CD4-positive, alpha-beta T cell treated with Interleukin-6 at 100 ng/mL for 8 hours (primary cell): ENCODE measurements at places on chromosomes 11 and 22.

DNA sequence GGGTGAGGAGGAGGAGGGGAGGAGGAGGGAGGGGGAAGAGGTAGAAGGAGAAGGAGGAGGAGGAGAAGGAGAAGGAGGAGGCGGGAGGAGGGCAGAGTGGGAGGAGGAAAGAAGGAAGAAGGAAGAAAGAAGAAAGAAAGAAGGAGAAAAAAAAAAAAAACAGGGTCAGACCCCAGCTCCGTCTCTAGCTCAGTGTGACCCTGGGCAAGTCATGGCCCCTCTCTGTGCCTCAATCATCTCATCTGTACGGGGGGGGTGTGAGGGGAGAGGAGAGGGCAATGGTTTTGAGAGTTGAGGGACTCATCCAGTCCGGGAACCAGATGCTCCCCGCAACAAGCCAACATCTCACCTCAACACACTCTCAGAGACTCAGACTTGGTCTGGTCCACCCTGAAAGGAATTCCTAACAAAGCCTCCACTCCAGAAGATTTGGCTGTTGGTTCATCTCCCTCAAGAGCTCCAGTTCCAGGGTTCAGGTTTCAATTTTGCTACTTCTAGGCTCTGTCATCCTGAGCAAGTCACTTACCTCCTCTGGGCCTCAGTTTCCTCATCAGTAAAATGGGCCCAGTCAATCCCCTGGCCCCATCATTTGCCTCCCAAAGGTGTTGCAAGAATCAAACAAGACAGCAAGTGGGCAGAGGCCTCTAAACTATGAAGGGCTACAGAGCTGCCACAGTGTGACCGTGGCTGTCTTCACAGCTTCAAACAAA is 7.7 kb downstream of the CARD10 start:
- DNase-seq = no peak

- DNase-seq = no peak
Observed at GRCh38 chr11:71067753-71068152, 184.6 kb downstream of the SHANK2 start.

DNA sequence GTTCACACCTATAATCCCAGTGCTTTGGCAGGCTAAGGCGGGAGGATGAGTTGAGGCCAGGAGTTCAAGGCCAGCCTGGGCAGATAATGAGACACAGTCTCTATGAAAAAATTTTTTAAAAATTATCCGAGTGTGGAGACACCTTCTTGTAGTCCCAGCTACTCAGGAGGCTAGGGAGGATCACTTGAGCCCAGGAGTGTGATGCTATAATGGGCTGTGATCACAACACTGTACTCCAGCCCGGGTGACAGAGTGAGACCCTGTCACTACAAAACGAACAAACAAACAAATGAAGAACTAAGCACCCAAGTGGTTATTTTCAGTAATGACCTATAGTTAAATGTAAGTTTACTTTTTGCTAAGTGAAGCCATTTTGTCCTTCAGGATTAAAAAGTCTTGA is 32.3 kb downstream of the ANO5 start:
- no peak for DNase-seq

DNA sequence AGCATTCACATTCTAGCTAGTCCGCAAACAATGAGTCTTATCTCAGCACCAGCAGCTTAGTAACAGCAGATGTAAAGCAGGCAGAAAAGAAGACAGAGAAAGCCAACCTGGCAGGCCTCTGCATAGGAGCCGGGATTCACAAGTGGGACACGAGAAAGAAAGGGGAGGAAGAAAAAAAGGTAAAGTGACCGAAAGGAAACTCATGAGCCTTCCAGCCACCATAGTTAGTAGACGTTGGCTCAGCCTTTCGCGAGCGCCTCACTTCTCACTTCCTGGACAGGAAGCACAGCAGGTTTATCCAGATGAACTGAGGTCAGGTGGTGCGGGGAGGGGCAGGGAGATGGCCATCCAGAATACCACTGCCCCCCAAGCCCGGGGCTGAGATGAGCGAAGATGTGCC is 19.7 kb upstream of the KAT5 start:
- no peak for DNase-seq

DNA sequence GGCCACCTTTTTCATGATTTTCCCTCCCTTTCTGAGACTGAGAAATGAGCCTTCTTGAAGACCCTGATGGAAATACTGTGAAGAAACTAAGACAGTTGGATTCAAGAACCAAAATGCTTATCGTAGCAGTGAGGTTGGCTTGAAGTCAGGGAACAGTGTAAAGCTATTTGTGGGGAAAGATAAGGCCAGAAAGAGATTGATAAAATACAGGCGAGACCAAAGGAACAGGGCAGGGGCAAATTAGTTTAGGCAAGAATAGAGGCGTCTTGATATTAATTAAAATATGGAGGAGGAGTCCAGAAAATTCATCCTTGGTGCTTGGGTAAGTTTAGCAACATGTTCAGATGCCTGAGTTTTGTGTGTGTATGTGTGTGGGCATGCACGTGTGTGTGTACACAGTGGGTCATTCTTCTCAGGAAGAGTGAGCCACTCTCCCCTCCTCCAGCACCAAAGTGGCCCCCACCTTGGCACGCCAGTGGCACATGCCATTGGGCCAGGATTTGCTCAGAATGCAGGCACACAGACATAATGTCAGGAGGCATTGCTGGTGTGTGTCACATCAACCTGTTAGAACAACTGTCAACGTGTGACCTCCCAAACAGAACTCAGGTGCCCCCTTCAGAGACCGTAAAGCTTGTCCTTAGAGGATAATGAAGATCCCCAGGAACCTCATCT is 3.9 kb upstream of the EHF start:
- no peak for DNase-seq

- no peak for DNase-seq
Observed at GRCh38 chr11:2825889-2826678, 59.5 kb downstream of the CDKN1C start.

DNA sequence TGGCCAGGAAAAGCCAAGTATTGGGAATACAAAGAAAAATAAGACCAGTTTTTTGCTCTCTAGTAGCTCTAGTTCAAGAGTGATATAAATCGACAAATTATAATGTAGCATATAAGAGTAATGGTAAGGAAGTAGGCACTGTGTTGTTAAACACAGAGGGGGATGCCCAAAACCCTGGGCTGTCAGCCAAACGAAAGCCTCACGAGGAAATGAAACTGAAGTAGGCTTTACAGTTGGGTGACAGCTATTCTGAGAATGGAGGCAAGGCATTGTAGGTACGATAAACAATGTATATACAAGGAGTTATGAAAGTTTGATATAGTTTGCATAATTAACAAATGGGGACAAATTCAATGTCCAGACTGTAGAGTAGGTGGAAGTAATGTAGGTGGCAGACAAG is 176.4 kb downstream of the FAM181B start:
- no peak for DNase-seq

DNA sequence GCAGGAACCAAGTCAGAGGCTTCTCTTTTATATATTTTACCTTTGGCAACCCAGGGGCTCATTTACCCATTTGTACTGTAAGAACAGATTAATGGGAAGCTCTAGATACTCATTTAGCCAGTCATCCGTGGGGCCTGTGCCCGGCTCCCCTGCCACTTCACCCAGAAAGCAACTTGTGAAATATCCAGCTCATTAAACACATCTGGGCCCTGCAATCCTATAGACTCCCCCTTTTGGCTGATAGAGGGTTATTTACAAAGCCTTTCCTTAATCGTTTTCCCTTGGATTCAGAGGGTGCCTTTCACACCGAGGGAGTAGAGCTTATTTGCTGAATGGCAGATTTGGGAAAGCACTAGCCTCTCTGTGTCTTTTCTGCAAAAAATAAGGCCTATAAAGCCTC is 118.7 kb upstream of the SORL1-AS1 start:
- DNase-seq = no peak

DNA sequence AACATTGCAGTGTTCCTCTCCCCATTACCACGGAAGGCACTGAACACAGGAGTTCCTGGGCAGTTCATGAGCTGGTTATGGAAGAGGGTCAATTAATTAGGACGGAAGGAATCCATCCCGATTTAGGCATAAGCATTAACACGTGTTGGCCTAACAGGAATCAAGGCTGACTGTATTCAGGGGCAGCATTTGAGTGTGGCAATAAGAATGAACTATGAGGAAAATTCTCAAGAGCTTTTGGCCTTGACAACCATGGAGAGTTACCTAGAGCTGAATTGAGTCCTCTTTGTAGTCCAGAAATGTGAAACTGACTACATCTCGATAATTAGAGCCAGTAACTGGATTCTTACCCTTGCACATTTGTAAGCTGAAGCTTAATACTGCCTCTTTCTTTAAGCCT is 82.4 kb upstream of the CRTAM start:
- DNase-seq = no peak

- no peak for DNase-seq
Observed at GRCh38 chr11:115929618-115930129, 425.5 kb upstream of the CADM1 start.

DNA sequence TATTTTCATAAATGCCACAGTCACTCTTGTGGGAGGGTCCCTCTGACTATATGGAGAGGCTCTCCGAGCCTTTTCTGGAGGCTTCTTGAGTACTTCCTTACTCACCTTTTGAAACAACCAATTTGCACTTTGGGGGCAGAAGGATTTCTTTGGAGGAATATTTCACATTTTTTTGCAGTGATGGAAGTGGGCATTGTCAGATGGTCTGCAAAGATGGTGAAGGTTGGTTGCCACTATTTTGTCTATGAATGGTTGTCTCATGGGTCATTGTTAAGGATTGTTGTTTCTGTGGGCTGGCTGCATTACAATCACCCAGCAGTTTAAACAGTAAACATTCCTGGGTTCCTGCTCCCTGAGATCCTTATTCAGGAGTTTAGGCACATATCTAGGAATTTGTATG is 388.2 kb downstream of the TMEM135 start:
- DNase-seq = no peak

DNA sequence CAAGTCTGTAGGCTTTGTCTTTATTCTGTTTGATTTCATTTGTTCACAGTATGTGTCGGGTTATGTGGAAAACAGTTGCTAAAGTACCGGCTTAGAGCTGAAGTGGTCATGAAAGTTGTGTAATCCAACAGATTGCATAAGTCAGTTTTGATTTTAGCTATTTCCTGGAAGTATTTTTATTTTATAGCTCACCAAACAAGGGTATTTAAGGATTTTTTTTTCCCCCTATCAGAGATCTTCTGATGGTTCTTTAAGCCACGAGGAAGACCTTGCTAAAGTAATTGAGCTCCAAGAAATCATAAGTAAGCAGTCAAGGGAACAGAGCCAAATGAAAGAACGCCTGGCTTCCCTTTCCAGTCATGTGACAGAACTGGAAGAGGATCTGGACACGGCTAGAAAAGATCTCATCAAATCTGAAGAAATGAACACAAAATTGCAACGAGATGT is 55.9 kb downstream of the PPFIA1 start:
- DNase-seq = no peak

- DNase-seq = no peak
Observed at GRCh38 chr11:118052581-118053206, 24.2 kb upstream of the TMPRSS4 start.

DNA sequence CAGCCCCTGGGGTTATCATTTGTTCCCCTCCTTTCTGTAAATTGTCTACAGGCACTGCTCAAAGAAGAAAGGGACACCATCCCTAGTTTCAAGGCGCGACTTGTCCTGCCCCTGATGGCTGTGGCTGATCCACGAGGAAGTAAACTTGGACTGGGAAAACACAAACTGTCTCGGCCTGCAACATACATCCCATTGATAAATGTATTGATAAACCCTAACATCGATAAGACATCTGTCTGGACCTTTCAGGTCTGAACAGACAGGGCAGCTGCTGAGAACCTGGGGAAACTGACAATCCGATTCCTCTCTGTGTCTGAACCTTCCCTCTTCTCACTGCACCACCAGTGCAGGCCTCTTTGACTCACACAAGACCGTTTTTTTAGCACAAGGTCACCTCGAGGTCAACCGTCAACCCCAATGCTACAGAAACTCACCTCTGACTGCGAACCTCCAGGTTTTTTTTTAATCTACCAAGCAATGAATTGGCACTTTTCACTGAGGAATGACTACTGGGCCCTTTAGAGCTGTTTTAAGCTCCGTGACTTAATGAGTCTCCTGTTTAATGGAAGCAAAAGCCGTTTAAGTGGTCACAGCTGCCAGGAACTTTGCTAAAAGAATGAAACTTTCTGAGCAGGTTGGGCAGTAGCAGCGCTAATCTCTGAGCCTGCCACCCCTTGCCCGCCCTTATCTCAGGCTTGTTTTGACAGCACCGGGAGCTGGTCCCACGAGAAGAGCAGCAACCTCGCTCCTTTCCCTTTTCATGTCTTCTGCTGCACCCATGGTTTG is 203.8 kb upstream of the TMEM45B start:
- no peak for DNase-seq

DNA sequence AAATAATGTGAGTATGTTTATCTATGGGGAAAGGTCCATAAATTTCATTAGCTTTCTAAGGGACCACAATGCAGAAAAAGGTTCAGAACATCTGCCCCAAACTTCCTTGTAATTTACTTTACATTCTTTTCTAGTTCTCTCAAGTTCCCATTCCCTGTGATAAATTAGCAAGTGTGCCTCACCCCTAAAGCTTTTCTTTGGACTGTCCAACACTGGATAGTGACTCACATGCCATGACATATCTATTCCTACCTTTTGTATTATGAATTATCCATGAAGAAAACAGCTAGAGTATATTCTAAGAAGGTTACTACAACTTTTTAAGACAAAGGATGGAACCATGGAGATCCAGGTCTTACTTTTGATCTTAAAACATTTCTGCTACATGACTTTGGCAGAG is 1.6 kb downstream of the OR51F1 start:
- DNase-seq = no peak

- DNase-seq = no peak
Observed at GRCh38 chr22:38417252-38418060, 37.5 kb downstream of the KCNJ4 start.

- DNase-seq = no peak
Observed at GRCh38 chr22:30223303-30223702, 23.3 kb downstream of the LIF start.

GRCh38 chr11:124520550-124520854 is 23.0 kb downstream of the OR8B12 start:
- DNase-seq = no peak

DNA sequence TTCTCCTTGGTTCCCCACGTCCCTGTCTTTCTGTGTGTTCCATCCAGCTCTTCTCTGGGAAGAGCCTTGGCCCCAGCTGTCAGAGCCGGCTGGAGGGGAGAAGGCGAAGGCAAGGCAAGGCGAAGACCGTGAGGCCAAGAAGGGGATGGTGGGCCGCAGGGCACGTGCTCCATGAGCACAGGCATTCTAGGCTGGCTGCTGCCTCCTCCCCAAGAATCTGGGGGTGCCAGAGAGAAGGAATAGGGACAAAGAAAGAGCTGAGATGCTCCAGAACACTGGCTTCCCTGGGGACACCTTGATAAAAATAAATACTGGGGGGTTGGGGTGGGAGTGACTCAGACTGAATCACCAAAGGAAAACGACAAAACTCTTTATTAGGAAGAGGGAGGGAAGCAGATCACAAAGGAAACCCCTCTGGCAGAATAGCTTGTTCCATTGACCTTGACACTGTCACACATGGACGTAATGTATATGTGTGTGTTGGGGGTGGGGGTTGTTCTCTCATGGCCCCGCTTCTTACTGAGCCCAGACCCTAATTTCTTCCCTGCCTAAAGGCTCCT is 52.5 kb downstream of the NECTIN1 start:
- DNase-seq = no peak

- no peak for DNase-seq
Observed at GRCh38 chr11:18371279-18371678, 23.1 kb upstream of the LDHA start.

GRCh38 chr11:31871310-31872075 is 60.4 kb upstream of the PAX6 start:
- DNase-seq = no peak
